ENCODE measurements at places on chromosomes 4 and X.

GRCh38 chr4:128177498-128177897 lies 110.1 kb downstream of the PGRMC2 start:
- no peak for DNase-seq

- DNase-seq: no peak
These were observed 331.4 kb downstream of the PCDH7 start for GRCh38 chr4:31051565-31051964.

GRCh38 chrX:784829-785228 lies 154.2 kb downstream of the SHOX start:
- DNase-seq: no peak

GRCh38 chr4:164892018-164892417 lies 15.0 kb downstream of the APELA start:
- DNase-seq: no peak

DNA sequence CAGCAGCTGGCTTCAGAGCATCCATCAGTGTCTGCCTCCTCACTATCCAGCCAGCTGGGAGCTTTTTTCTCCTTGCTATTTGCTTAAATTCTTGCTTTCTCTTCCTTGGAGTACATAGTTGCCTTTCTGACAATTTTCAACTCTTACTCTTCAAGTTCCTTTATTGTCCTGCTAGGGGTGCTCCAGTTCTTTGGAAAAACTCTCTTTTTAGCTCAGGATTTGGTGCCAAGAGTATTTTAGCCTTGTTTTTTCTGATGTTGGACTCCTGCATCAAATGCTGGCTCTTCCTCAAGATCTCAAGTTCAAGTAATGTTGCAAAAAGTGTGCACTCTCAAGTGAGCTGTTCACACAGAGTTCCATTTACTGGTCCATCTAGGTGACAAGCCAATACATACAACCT lies 126.4 kb downstream of the KDR start:
- DNase-seq: no peak

GRCh38 chr4:185879666-185880312 lies 67.8 kb upstream of the SORBS2 start:
- no peak for DNase-seq

DNA sequence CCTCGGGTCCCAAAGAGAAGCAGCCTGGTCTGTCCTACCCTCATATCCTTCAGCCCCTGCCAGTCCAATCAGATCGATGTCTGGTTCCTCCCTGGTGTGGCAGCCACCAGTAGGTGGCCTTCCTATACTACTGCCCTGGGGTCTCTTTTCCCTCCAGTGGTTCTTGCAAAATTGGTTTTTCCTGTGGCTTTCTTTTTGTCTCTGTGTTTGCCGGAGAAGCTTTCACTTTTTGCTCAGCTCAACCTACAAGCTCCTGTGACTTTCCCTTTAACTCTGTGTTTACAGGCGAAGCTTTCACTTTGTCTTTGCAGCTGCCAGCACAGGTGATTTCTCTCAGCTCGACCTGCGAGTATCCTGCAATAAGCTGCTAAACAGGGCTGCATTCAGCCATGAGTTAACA lies 46.8 kb downstream of the UGT2A3 start:
- no peak for DNase-seq

DNA sequence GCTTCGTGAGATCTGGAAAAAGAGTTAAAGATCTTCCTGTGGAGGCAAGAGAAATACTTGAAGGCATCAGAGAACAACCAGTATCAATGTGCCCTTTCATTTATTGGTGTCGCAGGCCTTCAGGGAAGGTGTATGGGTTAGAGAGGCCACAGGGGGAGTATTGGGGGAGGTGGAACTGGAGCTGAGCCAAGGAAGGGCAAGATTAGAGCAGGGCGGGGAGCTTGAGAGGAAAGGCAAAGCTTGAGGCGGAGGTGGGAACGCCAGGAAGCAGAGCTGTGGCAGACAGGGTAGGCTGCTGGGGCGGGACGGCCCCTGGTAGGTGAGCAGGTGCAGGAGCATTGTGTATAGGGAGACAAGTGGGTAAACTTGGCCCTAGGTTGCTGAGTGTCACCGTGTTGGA lies 329.9 kb downstream of the ARHGAP10 start:
- DNase-seq: no peak

DNA sequence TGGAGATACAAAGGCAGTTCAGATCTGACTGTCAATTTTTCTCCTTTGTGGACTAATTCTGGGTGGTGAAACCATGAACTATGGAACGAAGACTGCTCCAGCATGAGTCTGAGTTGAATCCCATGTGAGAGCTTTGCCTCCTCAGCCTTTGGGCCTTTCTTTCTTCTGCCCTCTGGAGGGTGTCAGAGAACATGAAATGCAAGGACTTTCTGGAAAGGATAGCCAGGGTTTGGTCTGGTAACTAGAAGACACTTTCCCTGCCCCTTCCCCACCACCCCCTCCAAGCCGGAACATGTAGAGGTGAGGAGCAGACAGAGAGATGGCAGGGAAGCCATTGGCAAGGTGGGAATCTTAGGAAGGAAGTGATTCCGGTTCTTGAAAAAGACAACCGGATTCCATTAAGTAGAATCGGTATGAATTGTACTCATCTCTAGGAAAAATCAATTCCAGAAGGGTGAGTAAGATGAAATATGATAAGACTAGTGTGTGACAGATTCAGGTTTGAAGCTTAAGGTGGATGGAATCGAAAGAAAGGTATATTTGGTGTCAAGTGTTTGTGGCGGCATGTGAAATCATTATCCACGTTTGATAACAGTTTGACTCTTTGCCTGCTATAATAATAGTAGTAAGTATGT lies 19.0 kb downstream of the FHL1 start:
- DNase-seq: no peak

DNA sequence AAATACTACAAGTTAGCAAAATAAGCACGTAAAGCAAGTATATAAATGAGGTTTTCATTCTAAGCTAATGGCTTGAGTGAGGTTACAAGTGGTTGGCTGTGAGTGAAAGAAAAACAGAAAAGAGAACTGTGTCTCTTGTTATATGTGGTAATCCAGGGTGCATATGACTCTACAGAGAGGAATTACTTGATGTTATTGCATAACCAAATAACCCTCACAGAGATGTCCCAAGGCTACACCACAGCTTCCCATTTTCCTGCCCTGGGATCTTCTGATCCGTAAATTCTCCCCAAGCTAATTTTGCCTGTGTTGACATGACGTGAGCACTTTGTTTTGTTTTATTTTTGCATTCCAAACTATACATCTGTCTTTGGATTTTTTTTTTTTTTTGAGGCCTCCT lies 470.0 kb upstream of the INTU start:
- no peak for DNase-seq

GRCh38 chrX:153475271-153475670 lies 4.9 kb upstream of the HAUS7 start:
- DNase-seq: no peak

GRCh38 chr4:173536808-173537429 lies 6.9 kb upstream of the HAND2 start:
- DNase-seq: no peak

DNA sequence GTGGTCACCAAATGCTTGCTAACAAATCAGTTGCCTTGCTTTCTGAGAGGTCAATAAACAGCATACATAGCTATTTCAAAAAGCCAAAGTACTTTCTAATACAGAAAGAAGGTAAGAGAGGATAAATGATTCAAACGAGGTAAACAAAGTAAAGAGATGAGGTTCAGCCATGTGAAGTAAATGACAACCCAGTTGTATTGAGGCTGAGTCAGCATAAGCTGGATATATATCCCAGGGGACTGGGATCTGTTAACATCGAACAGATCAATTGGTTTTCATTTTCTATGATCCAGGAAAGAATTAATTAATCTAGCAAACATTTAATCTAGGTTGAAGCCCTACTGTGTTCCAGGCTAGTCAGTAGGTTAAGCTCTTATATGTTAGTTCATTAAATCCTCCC lies 97.3 kb upstream of the GRIA3 start:
- DNase-seq: no peak

GRCh38 chr4:8099981-8100464 lies 58.6 kb downstream of the ABLIM2 start:
- DNase-seq: no peak

DNA sequence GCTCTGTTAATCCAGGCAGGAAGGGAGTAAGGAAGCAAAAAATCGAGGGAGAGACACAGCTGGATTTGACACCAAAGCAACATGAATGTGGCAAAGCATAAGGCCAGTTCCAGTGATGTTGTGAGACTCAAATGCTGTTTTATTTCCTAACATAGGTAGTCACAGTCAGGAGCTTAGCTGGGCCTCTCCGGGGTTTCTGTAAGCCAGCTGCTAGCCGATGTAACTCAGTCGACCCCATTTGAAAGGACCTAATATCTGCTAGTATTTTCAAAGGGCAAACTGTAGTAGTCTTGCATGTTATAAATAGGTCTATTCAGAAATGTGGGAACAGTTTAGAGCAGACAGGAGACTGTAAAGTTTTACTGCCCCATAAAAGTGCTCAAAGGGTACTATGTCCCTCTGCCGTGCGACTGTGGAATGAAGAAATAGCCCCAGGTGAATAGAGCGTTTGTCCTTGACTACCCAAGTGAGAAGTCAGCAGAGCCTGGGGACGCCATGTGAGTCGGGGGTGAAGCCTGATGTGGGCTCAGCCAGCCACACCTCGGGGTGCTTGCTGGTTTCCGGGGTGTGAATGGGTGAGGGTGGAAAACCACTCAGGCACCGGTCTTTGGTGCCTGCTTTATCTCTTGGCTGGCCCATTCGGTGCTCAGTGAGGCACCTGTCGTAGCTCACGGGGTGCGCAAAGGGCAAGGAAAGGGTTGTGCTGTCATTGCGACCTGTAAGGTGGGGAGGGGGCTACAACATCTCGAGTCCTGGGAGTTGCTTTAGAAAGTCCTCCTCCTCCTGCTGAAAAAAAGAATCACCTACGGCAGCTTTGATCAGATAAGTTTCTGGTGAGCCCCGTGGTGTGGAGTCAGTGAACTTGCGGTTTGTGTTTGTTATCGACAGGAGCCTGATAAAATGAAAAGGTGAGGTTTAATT lies 745 bp downstream of the TRIM2 start:
- DNase-seq: no peak

DNA sequence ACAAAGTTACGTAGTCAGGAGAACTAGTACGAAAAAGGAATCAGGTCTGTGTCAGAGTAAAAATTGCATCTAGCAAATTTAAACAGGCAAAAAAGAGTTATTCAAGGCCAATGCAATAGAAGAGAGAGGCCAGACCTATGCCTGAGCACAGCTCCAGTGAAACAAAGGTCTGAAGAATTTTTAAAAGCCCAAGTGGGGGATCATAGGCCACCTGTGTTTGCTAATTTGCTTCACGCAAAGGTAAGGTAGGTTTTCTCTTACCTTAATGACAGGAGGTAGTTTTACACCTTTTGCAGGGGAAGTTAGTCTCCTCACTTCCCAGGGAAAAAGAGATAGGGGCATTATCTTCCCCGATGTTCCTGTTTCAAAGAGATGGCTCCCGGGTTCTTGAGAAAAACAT lies 448.6 kb upstream of the TECRL start:
- no peak for DNase-seq

- no peak for DNase-seq
These were observed 117.8 kb upstream of the NOCT start for GRCh38 chr4:138897811-138898226.

DNA sequence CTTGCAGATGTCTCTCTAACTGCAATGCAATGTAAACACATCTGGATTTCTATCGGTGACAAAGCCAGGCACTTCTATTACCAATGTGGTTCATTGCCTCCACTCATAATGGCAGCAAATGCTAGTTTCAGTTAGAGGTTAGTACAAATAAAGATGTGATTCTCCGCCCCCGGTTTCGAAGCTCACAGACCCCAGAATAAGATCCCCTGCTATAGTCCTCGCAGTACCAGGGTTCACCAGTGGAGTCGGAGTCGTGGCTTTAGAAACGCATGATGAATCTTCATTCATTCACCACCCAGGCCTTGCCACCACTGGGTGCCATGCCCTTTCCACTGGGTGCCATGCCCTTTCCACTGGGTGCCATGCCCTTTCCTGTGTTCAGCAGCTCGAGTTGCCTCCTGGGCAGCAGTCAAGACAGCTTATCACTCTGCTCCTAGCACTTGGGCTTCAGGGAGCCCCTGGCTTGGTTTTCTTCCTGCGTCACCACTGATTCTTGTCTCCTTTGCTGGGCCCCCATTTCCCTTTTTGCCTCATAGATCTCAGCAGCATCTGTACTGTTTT lies 3.5 kb upstream of the NAA10 start:
- DNase-seq: no peak

Measured in stimulated activated CD8-positive, alpha-beta memory T cell treated with anti-CD3 and anti-CD28 coated beads, Interleukin-7, amount 100 ng/mL, for 1 hour (primary cell).